T follicular helper cell (primary cell): ENCODE measurements at places on chromosomes 12 and 14.

DNA sequence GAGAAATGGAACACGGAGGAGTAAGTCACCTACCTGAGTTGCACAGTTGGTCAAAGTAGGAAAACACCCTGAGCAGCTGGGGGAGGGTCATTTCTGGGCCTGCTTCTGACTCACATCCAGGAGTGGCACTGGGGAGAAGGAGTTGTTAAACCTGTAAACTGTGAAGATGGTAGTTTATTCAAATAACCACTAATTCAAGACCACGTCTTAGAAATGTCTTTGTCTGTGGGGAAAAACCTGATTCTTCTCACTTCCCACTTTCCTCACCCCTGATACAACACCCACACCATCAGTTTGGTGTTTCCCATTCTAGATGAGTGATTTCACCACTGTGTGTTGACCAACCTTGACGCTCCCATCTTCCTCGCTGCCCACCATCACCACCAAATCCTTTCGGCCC lies 207.1 kb downstream of the ANO4 start:
- no peak for DNase-seq

- DNase-seq = no peak
Observed at GRCh38 chr14:68753690-68754089, 39.2 kb downstream of the ZFP36L1 start.

GRCh38 chr14:39233680-39234326 lies at the start of gene MIA2:
TSS of gene MIA2 (plus strand) at chr14:39233915. CDS start at chr14:39234115, 200 bp downstream.
- DNase-seq = no peak

DNA sequence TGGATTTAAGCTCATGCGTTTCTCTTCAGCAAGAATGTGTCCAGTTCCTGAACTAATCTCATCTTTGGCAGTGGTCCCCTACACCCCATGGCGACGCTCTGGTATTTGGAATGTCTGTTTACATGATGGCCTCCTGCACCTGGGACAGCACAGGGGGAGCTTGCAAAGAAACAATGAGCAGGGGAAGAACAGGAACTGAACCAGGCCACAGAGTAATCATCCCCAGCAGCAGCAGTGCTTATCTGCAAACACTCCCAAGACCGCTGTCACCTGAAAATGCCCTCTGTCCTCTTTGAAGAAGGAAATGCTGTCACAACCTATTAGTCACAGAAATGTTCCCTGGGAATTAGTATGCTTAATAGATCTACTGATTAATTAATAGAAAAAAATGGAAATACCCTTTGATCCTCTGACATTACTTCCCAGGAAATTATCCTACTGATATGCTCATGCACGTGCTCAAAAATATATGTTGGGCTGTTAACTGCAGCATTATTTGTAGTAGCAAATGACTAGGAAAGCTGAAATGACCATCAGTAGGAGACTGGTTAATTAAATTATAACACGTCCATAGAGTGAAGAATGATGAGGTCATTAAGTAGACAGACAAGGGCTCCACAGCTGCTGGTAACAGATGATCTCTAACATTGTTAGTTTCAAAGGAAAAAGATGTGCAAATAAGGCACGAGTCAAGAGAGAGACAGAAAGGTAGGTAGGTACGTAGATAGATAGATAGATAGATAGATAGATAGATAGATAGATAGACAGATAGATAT lies 279.3 kb upstream of the FLRT2 start:
- DNase-seq = no peak

DNA sequence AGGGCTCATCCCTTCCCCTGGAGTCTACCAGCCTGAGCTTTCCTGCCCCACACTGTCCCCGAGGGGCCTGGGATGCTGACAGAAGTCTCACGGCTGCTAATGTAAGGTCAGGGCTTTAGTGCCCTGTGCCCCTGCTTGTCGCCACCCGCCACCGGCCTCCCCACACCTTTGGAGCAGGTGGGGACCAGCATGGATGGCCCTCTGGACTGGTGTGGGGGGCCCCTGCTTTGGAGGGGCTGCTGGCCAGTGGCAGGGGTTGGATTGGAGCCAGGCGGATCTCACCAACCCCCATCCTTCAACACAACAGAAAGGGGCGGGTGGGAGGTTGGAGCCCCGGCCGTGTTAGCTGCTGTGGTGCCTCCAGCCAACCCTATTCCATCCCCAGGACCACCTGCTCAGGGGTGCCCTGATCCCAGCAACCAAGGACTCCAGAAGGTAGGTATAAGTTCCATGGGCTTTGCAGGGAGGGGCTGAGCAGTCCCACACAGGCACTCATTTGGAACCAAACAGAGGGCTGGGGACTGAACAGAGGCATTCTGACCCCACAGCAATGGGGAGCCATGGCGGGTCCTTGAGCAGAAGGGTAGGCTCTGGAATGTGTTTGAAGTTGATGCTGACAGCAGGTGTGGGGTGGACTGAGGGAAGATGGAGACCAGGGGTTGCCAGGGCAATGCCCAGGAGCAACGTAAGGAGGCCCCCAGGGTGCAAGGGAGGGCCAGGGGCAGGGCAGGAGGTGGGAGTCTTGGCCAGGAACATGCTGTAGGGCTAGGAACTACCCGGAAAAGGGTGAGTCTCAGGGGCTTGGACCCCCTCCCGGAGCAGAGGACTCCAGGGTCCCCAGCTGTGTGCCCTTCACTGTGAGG lies 145.1 kb upstream of the C14orf180 start:
- no peak for DNase-seq

- DNase-seq = peak; percentile 41
Observed at GRCh38 chr12:52007158-52007921, 594 bp downstream of the TAMALIN start.

DNA sequence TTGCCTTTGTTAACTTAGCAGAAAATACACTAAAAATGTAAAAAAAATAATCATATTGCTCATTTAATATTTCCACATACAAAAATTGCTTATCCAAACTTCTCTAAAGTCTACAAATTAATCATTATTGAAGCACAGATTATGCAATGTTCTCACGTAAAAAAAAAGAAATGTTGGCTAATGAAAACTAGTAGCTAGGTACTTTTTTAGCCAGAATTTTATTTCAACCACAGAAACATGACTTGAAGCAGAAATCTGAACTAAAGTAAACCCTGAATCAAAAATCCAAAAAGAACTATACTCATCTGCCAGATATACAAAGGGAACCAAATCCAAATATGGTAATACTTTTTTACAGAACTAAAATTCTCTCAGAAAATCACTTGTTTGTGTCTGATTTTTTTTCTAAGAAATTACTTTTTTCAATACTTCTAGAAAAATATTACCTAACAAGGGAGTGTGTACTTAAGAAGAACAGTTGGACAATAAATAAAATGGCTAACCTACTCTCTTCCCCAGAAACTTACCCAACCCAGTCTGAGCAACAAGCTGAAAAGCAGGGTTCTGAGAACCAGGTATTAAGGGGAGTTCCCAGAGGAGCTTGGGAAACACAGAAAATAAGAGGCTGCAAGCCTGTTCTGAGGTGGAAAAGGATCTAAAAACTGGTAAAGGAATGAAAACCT lies 78.4 kb upstream of the RAP1B start:
- no peak for DNase-seq

- DNase-seq = no peak
Observed at GRCh38 chr14:100673807-100674154, 52.9 kb upstream of the DLK1 start.

- DNase-seq = no peak
Observed at GRCh38 chr14:81415781-81416180, 15.7 kb upstream of the STON2 start.

DNA sequence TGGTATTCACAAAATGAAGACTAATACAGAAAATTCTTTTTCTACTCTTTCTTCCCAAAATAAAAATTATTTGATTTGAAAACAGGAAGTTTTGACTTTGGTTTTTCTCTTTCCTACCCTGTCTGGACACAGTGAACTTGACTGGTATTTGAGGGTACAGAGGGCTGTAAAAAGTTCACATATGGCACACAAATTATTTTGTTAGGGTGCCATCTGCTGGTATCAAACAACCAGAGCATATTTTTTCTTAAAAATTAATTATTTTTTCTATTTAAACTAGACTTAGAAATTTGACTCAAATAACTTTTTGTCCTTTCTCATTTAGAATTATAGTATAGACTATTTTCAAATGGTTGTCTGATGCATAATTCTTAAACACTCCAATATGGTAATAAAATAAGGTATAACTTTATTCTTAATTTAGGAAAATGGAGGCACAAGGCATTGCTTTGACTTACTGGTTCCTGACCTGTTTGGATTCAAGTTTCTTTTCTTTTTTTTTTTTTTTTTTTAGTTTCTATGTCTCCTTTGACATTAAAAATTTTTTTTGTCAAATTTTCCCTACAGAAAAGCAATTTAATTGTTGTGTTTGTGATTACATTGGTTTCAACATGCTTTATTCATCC lies 390.6 kb downstream of the PRKD1 start:
- no peak for DNase-seq
